Mesothelial cell of epicardium (in vitro differentiated cells): ENCODE measurements at places on chromosomes 1 and 21. TPM values are rescaled to one million over a fixed set of nuclear protein-coding genes. Genes with fewer than 3 reads are reported as not detected.

Gene GREM2
- total RNA-seq: 0.09 to 0.27 TPM (median 0.16 TPM) in 3 replicates

DNA sequence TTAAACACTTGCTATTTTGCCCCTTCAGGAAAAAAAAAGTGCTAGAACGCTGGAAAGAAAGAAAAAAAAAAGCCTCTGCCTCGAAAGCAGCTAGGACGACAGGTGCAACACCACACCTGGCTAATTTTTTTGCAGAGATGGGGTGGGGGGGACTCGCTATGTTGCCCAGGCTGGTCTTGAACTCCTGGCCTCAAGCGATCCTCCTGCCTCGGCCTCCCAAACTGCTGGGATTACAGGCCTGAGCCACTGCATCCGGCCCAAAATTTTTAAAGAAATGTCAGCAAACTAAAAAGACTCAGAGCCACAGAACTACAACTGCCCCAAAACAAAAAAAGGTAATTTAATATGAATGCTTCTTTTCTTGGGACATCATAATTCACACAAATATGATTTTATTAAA, 1.4 kb downstream of the DOCK7 start:
- H3K27me3 ChIP-seq: no peaks in the 10 kb centered on the region
- no peak for DNase-seq
- peak overlapping the region; percentile 98 for H3K27ac ChIP-seq
- peaks cover 48% of the 10 kb centered on the region for H3K4me1 ChIP-seq
- no peaks in the 10 kb centered on the region for H3K36me3 ChIP-seq
- peak overlapping the region; percentile 98 for H3K4me3 ChIP-seq

Gene SMAP2
- 10.9 to 12.4 TPM (median 12.0 TPM) in 3 replicates for total RNA-seq

- no peaks in the 10 kb centered on the region for H3K36me3 ChIP-seq
- no peak for DNase-seq
- H3K27ac ChIP-seq: peak overlapping the region; percentile 83
- H3K4me3 ChIP-seq: peak overlapping the region; percentile 88
- peaks cover 16% of the 10 kb centered on the region for H3K4me1 ChIP-seq
These were observed 726 bp upstream of the CYB5R1 start for GRCh38 chr1:202967684-202968281.

- DNase-seq: no peak
- H3K4me3 ChIP-seq: no peak overlapping the region
- peaks cover 8% of the 10 kb centered on the region for H3K36me3 ChIP-seq
These were observed 24.5 kb downstream of the SERBP1 start for GRCh38 chr1:67405473-67406245.

GRCh38 chr1:61925591-61926298, 183.5 kb downstream of the PATJ start:
- H3K27me3 ChIP-seq: no peaks in the 10 kb centered on the region
- H3K36me3 ChIP-seq: peaks cover 25% of the 10 kb centered on the region
- no peak overlapping the region for H3K4me3 ChIP-seq
- peaks cover 12% of the 10 kb centered on the region for H3K4me1 ChIP-seq

GRCh38 chr21:45931397-45931969, 50.1 kb upstream of the COL6A1 start:
- H3K27ac ChIP-seq: no peak overlapping the region
- H3K27me3 ChIP-seq: peaks cover 7% of the 10 kb centered on the region
- no peak overlapping the region for H3K4me3 ChIP-seq
- DNase-seq: no peak
- H3K4me1 ChIP-seq: peaks cover 3% of the 10 kb centered on the region
- no peaks in the 10 kb centered on the region for H3K36me3 ChIP-seq
